ENCODE measurements at places on chromosomes 7 and 10.

GRCh38 chr10:70302292-70302691 is 18.5 kb upstream of the NPFFR1 start:
- no peak for DNase-seq

DNA sequence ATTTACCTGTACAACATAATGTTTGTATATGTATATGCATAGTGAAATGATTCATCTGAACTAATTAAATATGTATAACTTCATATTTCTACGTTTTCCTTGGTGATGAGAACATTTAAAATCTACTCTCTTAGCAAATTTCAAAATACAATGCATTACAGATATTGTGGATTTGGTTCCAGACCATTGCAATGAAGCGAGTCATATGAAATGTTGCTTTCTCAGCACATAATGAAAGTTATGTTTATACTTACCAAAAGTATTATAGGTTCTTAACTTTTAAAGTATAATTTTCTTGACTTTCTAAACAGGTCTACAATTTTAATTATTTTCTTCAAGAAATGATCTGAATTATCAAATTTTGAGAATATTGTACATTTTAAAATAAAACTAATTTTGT is 189.2 kb downstream of the CSTF2T start:
- DNase-seq, result no peak

GRCh38 chr7:55557666-55558188 is 14.6 kb downstream of the VOPP1 start:
- DNase-seq, result no peak

DNA sequence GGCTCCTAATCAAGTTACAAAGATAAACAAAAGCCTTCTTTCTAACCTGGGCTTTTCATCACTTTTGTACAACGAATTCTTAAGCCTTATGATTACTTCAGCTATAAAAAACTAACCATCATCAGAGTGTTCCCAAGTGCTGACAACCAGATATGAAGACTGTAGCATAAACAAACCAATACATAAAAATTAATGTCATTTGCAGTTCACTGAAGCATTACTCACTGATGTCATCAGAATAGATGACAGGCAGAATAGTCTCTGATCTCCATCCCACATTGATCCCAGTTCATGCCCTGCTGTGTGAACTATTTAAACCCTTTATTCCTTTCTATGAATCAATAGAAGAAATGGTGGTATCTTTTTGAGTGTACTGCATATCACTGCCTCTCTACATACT is 84.4 kb downstream of the DNAJC1 start:
- no peak for DNase-seq

- no peak for DNase-seq
Observed at GRCh38 chr7:120169996-120170783, 102.8 kb upstream of the KCND2 start.

- no peak for DNase-seq
Observed at GRCh38 chr10:33965795-33966581, 631.5 kb upstream of the NRP1 start.

DNA sequence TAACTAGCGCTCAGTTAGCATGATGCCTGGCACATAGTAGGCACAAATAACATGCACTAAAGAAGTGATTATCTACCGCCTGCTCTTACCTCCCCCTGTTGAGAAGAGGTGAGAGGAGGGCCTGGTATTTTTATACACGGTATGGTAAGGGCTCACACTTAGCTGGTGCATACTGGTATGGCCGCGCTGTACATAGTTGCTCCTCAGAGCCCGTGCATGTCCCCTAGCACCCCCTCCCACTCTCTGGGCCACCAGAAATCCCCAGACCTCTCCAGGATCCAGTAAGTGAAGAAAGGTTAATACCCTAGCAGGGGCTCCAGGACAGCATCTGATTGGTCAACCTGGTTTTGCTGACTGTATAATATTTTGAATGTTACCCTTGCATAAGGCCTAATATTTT is 121.4 kb downstream of the RAB11FIP2 start:
- DNase-seq, result no peak

GRCh38 chr7:97671571-97671970 is 60.3 kb upstream of the TAC1 start:
- no peak for DNase-seq

GRCh38 chr10:124674768-124675222 is 69.4 kb downstream of the FAM53B start:
- no peak for DNase-seq

DNA sequence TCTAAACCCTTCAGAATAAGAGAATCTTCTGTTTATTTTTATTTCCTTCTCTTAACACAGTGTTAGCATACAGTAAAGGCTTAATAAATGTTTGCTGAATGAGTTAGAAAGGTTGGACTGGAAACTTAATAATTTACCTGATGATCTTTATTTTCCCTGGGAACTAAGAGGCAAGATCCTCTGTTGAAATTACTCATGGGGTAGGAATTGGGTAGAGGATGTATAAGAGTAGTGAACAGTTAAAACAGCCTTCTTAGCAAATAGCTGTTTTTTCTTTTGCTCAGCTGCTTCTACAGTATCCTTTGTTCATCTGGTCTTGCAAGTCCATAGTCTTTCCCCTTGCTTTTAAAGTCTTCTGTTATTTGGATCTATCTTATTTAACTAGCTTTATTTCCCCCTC is 80.0 kb downstream of the AKAP9 start:
- DNase-seq, result no peak

GRCh38 chr10:80253266-80253962 is 36.0 kb downstream of the MAT1A start:
- no peak for DNase-seq

DNA sequence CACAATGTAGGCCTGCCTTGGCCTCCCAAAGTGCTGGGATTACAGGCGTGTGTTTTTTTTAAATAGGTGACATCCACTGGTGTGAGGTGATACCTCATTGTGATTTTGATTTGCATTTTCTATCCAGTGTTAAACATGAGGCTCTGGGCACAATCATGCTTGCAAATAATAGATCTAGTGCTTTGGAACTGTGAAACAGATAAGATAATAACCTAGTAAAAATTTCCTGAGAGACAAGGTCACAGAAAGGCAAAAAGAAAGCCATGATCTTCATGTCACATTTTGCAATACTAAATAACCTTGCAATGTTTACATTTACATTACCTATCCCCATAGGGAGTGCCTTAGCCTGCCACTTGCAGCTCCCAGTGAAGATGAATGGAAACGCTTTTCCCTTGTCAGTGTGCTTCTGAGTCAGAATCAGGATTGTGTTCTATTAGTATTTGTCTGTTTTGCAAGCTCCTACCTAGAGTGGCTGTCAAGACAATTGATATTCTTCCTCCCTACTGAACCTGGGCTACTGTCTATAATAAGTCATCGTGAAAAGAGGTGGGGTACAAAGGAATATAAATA is 256.5 kb downstream of the PHTF2 start:
- no peak for DNase-seq

GRCh38 chr7:46784732-46785131 is 797.2 kb downstream of the TNS3 start:
- no peak for DNase-seq

DNA sequence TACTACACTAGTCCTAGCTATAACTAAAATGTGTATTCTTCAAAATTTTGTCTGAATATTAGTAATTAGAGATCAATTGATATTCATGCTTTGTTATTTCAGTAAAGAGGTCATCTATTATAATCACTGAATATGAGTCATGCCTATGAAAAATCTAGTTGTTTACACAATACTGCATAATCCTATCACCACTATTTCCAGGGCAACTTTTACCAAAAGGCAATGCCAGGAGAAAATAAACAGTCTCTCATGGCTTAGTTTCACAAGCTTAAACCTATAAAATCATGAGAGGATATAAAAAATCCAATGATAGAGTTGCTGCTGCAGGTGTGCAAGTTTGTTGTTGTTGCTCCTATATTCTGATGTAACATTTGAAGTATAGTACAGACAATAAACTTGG is 149.9 kb upstream of the COL1A2 start:
- DNase-seq, result no peak

DNA sequence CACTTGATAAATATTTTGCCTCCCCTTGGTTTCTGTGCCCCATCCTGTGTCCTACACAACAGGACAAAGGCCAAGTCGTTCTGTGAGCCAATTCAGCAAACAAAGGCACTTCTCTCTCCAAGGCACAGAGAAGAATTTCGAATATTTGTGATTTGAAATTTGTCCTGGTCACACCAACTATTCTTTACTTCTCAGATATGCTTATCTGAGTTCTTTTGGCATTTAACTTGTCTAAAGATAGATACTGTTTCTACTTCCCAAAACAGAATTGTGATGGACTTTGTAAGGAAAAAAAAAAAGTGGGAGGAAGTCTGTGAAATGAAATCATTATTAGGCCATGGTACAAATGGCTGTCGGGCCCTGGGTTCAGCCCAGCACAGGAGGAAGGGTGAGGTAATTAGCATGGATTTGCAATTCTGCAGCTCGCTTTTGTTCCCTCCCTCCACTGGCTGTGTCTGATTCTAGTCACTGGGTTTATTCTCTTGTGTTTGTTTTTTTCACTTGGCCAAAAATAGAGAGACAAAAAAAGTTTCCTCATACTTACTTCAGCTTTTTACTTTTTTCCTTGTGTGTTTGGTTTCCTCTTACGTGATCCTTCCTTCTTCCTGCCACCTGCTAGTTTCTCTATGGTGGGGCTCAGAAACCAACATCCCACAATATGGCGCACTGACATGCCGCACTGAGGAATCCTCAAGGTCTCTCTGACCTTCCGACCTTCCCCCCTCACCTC is 108.2 kb upstream of the MKLN1 start:
- DNase-seq, result peak; percentile 60

DNA sequence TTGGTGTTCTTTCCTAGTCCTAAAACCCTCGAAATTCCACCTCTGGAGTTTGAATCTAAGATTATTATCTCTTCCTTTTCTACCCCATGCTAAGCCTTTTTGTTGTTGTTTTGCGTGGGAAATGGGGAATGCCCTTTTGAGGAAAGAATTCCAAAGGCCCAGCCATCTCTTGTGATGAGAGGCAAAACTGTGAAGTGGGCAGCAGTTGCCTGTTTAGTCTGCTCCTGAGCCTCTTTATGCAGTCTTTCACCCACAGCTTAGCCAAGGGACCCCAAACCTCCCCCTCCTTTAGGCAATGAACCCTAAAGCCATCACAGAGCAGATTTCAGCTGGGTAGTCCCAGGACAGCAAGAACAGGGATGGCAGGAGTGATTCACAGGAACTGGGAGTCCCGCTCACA is 95.5 kb downstream of the DNMBP start:
- no peak for DNase-seq

DNA sequence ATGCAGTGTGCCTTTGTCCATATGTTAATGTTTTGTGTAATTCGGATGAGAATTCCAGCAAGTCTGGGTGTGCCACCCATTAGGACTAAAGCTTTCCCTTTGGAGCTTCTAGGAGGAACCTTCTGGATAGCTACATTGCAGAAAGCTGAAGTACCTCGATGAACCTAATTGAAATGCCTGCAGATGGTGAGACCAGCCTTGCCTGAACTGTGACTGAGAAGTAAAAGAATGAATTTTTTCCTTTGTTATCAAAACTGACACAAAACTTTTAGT is 31.1 kb upstream of the FBXW4 start:
- DNase-seq, result no peak

- no peak for DNase-seq
Observed at GRCh38 chr10:22174442-22174841, 43.4 kb downstream of the EBLN1 start.

- no peak for DNase-seq
Observed at GRCh38 chr10:122636953-122637352, 62.7 kb downstream of the C10orf120 start.

DNA sequence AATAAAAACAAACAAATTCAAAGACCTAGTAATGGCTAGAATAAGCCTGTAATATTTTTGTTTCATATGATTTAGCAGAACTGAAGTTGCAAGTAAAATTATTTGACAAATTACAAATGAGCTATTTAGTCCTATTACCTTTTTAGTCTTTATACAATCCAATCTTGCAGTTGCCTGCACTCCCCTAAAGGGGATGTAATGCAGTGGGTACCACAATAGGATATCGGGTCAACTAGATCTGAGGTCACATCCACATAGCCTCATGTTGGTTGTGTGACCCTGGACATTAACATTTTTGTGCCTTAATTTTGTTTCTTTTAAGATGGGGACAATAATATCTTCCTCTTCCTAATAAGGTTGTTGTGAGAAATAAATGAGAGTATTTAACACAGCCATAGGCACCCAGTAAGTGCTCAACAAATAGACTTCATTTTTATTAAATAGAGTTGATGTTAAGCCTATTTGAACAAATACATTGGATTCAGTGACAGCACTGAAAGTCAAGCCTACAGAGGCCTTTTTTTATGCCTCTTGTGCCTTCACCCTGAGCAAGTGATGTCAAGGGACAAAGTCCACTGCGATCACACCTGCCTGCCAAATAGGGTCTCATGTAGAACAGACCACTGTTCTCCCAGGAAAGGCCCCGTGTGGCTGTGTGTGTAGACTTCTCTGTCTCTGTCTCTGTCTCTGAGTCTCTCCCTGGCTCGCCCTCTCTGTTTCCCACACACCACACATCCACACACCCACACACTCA is 124.8 kb downstream of the EVX1 start:
- no peak for DNase-seq

DNA sequence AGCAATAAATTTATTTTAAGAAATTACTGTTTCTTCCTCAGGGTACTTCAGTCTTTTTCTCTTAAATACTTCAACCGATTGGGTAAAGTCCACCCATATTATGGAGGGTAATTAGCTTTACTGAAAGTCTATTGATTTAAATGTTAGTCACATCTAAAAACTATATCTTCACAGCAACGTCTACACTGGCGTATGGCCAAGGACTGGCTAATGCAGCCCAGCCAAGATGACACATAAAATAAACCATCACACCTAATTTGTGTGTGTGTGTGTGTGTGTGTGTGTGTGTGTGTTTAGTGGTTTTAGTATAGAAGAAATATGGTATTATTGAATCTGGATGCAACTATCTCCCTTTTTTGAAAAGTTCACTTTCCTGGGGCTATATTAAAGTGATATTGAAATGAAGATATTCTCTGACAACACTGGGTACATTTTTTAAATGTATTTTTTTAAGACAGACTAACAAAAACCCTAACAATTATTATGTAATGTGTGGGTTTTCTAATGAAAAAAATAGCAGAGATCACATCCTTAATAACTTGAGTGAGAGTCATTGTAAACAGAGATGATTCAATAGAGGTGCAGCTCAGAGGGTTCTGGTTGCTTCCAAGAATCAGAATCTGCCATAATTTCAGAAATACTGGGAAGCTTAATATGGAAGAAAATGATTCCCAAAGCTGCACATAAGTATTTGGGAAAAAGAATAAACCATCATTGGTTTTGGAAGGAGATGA is 584.2 kb upstream of the MBL2 start:
- DNase-seq, result no peak

DNA sequence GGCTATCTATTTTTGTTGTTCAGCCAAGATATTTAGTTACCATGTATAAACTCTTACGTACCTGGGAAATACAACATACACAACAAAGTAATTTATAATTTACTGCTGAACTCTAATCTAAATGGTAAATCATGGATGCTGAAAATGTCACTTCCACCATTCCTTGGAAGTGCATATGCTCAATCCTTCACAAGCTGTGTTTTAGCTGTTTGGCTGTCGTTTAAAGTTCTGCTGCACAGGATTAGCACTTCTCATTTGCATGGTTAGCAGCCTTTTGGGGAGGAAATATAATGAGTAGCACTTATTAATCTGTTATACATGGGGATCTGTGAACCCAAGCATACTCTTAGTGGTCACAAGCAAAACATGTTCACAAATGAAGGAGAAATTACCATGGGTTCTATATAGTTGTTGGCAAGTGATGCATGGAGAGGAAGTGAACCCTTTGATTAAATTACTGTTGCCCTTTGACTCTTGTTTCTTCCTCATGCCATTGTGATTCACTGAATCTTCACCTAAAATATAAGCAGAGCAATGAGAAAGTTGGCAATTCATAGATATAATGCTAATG is 18.5 kb downstream of the PIK3CG start:
- DNase-seq, result no peak

GRCh38 chr7:28361551-28361950 is 50.8 kb upstream of the CREB5 start:
- DNase-seq, result no peak
